T-cell (primary cell): ENCODE measurements at places on chromosomes 2 and 18. TPM values are rescaled to one million over a fixed set of nuclear protein-coding genes. Genes with fewer than 3 reads are reported as not detected.

DNA sequence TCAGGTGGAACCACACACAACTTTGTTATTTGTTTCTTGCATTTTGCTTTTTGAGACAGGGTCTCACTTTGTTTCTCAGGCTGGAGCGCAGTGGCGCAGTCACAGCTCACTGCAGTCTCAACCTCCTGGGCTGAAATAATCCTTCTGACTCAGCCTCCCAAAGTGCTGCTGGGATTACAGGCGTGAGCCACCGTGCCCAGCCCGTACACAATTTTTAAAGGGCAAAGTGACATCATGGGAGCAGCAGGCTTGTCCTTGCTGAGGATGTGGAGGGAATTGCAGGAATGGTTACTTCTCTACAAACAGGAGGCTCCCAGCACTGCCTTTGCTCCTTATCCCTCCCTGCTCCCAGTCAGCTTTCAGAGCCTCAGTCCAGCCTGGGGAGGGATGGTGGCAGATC, 355.9 kb upstream of the KLHL29 start:
- no peaks in the 10 kb centered on the region for H3K36me3 ChIP-seq
- no peaks in the 10 kb centered on the region for H3K4me1 ChIP-seq
- H3K27me3 ChIP-seq: peaks cover 9% of the 10 kb centered on the region
- no peak overlapping the region for H3K4me3 ChIP-seq
- DNase-seq: no peak

DNA sequence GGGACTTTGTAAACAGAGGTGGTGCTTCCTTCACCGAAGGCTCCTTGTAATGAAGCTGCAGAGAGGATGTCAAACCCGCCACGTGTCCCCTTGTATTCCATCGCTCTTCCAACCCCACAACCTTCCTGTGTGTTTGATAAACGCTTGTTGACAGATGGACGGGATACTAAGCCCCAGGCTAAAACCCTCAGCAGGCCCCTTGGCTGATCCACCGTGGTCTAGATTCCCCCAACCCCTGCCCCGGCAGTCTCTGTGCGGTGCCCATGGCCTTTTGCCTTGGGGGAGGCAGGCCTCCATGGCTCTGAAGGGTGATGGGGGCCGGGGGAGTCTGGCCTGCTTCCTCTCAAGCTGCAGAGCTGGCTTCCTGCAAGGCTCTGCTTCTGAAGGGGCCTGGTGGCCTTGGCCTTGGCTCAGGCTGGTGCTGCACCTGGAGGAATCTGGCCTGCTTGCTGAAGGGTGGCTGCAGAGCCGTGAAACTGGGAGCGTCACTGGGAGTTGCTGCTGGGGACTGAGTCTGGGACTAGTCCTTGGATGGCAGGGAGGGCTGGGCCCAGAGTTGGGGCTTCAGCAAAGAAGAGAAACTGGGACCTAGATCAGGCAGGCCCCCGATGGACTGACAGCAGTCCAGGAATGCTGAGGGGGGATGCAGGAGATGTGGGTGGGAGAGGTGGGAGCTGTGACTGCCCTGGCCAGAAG, 9.6 kb upstream of the NTSR2 start:
- DNase-seq: no peak
- no peak overlapping the region for H3K27ac ChIP-seq
- H3K27me3 ChIP-seq: peaks cover 9% of the 10 kb centered on the region
- no peaks in the 10 kb centered on the region for H3K36me3 ChIP-seq

Gene GPR55
- total RNA-seq: 15.5 TPM

DNA sequence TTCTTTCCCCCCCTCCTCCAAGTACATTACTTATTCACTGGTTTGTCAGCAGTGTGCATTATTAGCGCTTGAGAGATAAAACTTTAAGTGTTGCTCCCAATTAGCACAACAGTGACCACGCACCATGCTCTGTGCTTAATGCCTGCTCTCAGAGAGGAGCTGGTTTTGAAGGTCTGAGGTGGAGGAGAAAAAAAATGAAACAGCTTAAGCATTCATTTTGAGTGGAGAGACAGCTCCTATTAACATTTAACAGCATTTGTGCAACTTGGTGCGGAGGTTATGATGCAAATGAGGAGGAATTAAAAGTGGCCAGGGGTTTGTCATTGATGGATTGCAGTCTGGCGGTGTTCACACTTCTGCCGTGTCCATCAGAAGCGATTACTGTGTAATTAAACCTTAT, 141.8 kb downstream of the FIGN start:
- H3K36me3 ChIP-seq: no peaks in the 10 kb centered on the region
- H3K4me3 ChIP-seq: no peak overlapping the region
- H3K4me1 ChIP-seq: no peaks in the 10 kb centered on the region
- no peak overlapping the region for H3K27ac ChIP-seq
- H3K27me3 ChIP-seq: no peaks in the 10 kb centered on the region

GRCh38 chr2:70961648-70961994, 16.8 kb upstream of the ANKRD53 start:
- peaks cover 2% of the 10 kb centered on the region for H3K4me1 ChIP-seq
- DNase-seq: no peak
- no peak overlapping the region for H3K27ac ChIP-seq
- no peaks in the 10 kb centered on the region for H3K27me3 ChIP-seq
